ENCODE measurements at places on chromosomes 3 and 15.

GRCh38 chr3:78881501-78881900 lies 886.3 kb downstream of the ROBO1 start:
- no peak for DNase-seq

- DNase-seq, result peak; percentile 55
Observed at GRCh38 chr15:101169495-101170071, 82.3 kb downstream of the CHSY1 start.

DNA sequence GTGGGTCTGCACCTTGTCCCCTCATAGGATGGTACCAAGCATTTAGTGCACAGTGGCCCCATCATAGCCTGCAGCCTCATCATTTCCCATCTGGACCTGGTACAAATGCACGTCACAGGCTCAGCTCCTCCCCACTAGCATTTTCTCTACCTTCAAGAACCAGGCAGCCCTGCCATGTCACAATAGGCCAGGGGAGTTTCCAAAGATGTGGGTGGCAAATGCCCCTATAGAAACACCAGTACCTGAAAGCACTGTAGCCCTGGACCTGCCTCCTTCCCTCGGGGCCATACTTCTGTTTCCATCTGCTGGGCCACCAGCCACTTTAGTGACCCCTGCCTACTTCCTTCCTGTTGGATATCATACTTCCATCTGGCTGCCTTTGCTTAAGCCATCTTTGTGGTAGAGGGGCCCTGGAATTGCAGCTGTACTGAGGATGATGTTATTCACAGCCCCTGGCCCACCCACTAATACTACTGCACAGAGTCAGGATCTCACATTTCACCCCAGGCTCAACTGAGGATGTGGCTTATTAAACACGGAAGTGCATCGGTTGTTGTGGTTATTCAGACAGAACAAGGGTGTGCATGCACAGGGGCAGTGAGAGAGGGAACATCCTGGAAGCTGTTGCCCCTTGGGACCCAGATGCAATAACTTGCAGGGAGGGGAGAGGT lies 3.8 kb downstream of the TCTA start:
- no peak for DNase-seq

GRCh38 chr15:75037685-75038084 lies 14.3 kb downstream of the PPCDC start:
- DNase-seq, result no peak

DNA sequence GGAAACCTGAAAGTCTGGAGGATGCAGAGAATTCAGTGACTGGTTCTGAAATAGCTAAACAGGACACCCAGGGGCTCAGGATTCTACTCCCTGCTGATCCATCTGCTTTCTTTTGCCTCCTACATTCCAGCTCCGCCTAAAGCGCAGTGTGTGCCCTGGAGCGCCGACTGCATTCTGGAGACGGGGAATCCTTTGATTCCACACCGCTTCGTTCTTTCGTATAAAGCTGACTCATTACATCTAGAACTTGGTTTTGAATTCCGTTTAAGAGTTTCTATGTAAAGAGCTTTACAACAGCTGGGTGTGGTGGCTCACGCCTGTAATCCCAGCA lies 61.8 kb downstream of the SENP2 start:
- no peak for DNase-seq

DNA sequence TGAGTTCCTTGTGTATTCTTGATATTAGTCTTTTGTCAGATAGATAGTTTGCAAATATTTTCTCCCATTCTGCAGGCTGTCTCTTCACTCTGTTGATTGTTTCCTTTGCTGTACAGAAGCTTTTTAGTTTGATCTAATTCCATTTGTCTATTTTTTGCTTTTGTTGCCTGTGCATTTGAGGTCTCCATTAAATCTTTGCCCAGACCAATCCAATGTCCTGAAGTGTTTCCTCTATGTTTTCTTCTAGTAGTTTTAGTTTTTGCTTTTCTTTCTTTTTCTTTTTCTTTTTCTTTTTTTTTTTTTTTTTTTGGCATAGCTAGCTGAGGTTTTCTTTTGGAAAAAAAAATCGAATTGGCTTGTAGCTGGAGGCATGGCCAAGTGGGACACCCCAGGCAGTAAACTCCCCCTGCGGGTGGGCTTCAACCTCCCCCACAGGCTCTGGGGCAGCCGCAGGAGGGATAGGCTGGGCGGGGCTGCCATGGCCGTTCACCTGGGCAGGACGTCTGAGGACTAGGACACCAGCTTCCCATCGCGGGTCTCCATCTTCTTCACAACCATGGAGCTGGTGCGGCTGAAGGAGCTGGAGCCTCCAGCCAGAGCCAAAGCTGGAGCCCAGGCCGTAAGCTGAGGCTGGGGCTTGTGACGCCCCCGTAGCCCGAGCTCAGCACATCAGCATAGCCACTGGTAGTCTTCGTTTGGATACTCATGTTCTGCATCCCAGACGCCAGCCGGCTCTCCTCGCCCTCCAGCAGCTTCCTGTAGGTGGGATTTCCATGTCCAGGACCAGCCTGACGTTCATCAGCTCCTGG lies 16.2 kb upstream of the PSTPIP1 start:
- no peak for DNase-seq

DNA sequence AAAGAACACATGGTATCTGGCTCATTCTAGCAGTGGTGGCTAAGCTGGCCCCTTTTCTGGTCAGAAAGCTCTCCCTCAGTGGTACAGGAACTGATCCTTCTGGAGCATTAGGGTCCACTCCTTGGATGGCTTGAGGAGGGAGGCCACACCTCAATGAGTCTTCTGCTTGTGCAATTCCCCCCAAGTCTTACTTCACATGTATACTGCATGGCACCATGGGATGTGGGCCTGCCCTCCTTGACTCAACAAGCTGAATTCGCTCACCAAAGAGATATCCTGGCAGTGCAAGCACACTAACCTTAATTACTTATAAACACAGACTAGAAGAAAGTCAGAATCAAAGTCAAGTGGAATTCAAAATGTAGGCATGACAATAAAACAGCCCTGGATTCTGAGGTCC lies 133.8 kb upstream of the SLC2A2 start:
- no peak for DNase-seq

DNA sequence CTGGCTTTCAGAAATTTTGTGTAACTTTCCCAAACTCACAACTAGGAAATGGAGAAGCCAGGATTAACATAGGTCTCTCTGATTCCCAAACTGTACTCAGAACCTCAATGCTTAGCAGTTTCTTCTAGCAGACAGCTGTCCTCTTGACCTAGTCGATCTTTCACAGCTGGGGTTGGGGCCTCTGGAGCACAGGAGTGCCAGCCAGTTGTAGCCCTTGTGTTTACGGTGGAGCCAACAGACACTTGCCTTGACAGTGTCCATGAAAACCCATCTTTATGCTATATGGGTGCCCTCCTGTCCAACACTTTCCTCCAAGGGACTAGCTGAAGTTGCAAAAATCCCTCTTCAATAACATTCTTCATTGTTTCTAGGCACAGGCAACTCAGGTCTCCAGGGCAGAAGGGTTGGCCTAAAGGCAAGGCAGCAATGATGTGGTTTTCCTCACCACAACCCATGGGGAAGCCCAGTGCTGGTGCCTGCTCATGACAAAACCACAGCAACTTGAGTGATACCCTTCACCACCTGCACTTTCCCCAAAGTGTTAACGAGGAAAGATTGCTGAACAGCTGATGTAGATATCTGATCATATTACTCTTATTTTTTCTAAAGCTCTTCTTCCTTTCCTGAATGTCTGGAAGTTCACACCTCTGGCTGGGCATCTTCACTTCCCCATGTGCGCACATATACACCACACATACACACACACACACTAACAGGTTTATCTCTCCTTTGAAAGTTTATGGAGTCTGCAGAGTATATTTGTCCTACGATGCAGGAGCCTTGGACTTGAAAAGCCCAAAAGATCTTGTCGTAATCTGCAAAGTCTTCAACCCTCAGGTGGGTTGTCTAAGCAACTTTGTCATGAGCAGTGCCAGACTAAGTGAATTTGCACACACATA lies 11.0 kb upstream of the KNG1 start:
- DNase-seq, result no peak

DNA sequence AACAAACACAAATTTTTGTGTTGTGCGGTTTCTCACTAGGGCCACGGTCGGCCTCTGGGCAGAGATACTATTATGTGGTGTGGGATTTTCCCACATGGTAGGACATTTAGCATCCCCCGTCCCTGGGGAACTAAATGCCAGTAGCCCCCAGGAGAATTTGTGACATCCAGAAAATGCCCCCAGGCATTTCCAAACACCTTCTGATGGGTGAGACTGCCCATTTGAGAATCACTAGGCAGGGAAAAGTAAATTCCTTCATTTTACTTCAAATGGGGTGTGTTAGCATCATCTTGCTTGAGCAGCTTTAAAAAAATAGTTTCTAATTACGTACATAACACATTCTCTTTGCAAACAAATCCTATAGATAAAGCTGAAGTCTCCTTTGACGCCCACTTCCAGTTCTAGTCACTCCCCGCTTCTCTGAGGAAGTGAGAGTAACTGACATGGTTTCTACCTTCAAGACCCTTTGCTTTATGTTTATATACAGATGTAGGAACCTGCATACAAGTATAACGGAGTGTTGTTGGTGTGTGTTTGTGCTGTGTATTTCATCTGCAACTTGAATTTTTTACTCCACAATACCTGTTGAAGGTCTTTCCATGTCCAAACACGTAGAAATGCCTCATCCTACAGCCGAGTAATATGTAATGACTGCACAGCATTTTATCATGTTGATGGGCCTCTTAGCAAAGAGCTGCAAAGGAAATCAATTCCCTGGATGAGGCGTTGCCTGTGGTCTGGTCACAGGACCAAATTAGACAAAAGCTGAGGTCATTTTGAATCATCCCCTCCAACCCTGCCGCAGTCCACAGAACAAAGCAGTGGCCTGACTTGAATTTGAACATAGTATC lies 31.4 kb upstream of the ZBTB38 start:
- DNase-seq, result no peak

- DNase-seq, result no peak
Observed at GRCh38 chr3:123706871-123707270, 122.0 kb upstream of the HACD2 start.

GRCh38 chr3:197308591-197308990 lies 10.2 kb upstream of the DLG1 start:
- DNase-seq, result no peak

GRCh38 chr15:101024073-101024695 lies 105.0 kb downstream of the LRRK1 start:
- no peak for DNase-seq

DNA sequence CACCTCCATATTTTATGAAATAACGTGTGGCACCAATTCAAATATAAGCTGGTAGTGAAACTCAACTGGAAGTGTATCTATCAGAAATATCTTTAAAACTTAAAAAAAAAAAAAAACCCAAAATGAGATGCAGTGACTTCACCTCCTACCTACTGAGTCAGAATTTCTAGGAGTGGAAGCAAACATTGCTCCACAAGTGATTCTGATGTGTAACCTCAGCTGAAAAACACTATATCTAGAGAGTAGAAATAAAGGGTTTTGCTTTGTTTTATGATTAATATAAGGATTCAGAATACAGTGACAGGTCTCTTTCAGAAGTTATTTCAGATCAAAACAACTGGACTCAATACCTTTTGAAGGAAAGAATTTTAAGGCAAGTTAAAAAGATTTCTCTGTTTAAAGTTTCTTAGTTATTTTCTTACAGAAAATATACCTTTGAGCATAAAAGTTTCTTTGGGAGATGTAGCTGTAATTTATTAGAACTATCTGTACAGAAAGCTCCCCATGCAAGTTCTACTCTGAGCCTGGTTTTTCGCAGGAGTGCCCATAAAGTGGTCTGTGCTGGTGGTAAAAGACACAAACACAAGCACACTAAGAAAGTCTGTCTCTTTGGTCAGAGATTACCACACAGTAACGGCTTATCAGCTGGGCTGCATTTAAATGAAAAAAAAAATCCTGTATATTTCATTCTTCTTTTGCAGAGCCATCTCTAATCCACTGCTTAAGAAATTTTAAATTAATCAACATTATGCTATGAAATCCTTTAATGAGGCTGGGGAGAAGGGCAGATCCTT lies 59.9 kb upstream of the PPIB start:
- no peak for DNase-seq

DNA sequence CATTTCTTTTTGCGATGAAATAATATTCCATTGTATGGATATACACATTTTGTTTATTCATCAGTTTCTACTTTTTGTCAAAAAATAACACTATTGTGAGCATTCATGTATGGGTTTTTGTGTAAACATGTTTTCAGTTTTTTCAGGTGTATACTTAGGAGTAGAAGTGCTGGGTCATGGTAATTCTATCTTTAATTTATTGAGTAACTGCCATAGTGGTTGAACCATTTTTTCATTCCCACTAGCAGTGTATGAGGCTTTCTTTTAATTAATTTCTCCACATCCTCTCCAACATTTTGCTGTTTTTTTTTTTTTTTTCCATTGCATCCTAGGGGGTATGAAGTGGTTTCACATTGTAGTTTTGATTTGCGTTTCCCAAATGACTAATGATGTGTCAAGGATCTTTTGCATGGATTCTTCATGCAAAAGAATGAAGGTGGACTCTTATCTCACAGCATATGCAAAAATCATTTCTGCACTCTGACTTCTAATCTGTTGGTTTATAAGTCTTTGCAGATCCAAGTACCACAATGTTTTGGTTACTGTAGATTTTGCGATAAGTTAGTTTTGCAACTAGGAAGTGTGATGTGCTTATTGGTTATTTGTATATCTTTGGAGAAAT lies 12.6 kb downstream of the ATP2C1 start:
- DNase-seq, result no peak

GRCh38 chr3:128825117-128825725 lies 54.2 kb upstream of the ACAD9 start:
- DNase-seq, result no peak

- DNase-seq, result no peak
Observed at GRCh38 chr15:81523867-81524266, 149.9 kb upstream of the TMC3 start.

- no peak for DNase-seq
Observed at GRCh38 chr3:71702131-71703024, 22.8 kb downstream of the EIF4E3 start.

GRCh38 chr3:53003320-53003719 lies 42.6 kb downstream of the SFMBT1 start:
- DNase-seq, result no peak

- peak; percentile 79 for DNase-seq
Observed at GRCh38 chr15:48850648-48851047, 27.3 kb upstream of the EID1 start.

Data from SK-N-DZ (cell line).